ENCODE measurements at places on chromosomes 13 and 19.
A peak's percentile ranks its signal among the peaks of the same experiment; 100 is the strongest.

DNA sequence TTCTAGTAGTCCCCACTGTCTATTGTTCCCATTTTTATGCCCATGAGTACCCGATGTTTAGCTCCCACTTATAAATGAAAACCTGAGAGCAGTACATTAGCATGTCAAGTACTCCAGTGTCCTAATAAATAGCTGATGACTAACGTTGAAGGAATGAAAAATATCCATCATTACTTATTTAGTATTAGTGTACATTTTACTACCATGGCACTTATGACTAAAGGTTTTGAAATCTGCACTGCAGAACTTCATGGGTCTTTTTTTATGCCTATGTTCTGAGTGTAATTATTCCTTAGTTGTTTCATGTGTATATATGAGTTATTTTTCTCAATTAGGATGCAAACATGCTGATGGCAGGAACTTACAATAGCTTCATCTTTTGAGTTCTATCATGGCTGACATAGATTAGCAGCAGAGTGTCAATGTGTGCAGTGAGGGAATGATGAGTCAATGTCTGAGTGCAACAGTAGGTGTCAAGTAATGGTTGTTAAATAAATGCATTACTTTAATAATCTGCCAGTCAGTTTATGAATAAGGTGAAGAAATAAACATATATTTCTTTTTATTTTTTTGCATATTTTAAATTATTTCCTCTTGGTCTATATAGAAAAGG is 188.4 kb downstream of the ITGBL1 start:
- DNase-seq: no peak

GRCh38 chr13:38888309-38888708 is 102.3 kb downstream of the STOML3 start:
- no peak for DNase-seq

- DNase-seq: no peak
These were observed 147.5 kb downstream of the NDFIP2 start for GRCh38 chr13:79628463-79628862.

GRCh38 chr19:1698636-1699035 is 46.2 kb upstream of the TCF3 start:
- peak; percentile 19 for DNase-seq

DNA sequence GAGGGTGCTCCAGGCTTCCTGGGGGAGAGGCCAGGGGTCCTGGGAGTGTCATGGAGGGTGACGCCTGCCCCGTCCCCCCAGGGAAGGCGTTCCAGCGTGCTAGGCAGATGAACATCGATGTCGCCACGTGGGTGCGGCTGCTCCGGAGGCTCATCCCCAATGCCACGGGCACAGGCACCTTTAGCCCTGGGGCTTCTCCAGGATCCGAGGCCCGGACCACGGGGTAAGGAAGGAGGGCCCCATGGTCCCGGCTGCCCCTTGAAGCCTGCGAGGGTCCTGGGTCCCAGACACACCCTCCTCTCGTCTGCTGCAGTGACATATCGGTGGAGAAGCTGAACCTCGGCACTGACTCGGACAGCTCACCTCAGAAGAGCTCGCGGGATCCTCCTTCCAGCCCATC is 11.4 kb downstream of the PTGER1 start:
- DNase-seq: no peak

GRCh38 chr19:23460656-23461055 is 65.4 kb upstream of the ZNF91 start:
- DNase-seq: no peak

DNA sequence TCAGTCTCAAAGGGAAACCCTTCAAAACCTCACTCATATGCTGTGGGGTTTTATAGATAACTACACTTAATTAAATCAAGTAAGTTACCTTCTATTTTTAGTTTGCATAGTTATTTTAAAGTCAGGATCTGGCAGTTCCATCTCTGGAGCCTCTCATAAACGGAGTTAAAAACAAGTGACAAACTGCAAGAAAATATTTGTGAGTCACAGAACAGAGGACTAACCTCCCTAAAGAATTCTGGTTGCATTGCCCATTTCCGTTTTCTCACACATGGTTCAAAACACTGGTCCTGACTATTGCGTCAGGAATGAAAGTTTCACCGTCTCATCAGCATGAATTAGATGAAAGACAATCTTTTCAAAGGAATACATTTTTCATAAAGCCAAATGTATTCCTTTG is 10.6 kb downstream of the RXFP2 start:
- DNase-seq: no peak

- no peak for DNase-seq
These were observed 818.2 kb downstream of the UQCRFS1 start for GRCh38 chr19:28394725-28395124.

- no peak for DNase-seq
These were observed 30.7 kb upstream of the RFXAP start for GRCh38 chr13:36788276-36788675.

- no peak for DNase-seq
These were observed 15.9 kb downstream of the LHFPL6 start for GRCh38 chr13:39586958-39587605.

GRCh38 chr13:71797517-71797916 is 69.5 kb downstream of the DACH1 start:
- DNase-seq: no peak

DNA sequence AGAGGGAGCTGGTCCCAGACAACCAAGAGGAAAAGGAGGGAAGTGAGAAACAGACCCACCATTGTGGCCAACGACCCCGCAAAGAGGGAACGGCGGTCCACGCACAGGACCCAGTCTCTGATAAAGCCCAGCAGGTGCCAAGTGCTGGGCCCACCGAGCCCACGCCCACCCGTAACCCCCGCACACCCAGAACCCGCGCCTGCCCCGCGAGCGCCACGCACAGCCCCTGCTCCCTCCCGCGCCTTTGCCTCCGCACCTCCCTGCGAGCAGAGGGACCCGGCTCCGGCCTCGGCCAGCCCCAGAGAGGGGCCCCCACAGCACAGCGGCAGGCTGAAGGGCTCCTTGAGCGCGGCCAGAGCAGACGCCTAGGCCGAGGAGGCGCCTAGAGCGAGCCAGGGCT is 1192.2 kb downstream of the PCDH17 start:
- no peak for DNase-seq

GRCh38 chr19:41925208-41926003 is 2.8 kb downstream of the ERFL start:
- DNase-seq: no peak

DNA sequence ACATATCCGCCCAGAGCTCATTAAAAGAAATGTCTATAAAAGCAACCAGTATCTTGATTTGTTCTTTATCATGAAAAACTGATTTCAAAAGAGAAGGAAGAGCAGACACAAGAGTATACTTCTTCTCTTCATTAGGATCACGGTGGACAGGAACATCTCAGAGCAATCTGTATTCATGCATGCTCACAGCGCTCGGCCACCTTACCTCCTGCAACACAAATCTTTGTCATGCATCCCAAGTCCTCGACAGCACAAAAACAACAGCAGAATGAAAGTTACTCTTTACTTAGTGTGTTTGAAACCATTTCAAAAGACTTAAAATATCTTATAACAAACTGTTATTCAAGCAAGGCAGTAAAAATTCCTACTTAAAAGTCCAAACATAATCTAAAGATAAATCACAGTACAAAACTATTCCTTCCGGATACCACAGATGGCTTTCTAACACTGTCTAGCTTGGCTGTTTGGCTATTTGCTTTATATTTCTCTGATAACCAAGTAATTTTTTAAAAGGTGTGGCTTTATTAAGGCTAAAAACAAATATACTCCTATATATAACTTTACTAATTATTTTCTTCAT is 174.5 kb downstream of the TBC1D4 start:
- DNase-seq: no peak

- no peak for DNase-seq
These were observed 7.2 kb downstream of the PLEKHF1 start for GRCh38 chr19:29672319-29672932.

DNA sequence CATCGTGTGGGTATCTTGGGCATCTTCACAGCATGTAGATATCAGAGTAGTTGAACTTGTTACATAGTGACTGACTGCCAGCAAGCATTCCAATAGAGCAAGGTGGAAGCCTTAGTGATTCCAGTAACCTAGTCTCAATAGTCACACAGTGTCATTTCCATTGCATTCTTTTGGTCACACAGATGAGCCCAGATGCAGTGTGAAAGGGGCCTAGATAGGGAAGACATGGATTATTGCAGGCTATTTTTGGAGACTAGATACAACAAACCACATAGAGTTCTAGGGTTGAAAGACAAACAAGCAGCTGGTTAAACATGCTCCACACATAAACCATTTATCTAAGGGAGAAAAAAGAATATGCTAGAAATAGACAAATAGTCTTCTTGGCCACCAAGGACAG is 553.5 kb downstream of the DCT start:
- no peak for DNase-seq

DNA sequence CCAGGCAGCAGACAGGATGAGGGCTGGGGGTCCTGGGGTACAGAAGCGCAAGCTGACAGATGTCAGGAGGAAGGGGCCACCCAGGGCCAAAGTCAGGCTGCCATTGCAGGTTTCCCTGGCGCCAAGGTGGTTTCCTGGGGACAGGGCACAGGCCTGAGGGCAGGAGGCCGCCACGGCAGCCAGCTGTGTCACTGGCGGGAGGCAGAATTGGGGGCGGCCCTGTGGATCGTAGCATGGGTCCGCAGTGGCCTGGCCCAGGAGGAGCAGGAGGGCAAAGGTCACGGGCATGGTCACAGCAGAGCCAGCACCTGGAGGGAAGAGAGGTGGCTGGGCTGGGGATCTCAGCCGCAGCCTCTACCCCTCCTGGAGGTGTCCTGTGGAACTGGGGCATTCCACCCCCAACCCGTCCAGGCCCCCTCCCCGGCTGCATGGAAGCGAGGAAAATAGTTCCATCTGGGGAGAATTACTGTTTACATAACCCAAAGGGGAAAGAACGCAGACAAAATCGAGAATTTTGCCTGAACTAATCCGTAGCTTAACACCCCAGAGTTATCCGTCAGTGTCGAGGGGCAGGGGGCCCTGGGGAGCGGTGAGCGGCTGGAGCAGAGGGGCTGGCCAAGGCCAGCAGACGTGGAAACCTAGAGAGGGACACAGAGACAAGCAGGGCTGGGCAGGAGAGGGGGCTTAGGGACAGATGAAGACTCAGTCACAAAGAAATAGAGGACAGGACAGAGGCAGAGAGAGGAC is 1.9 kb downstream of the NTN5 start:
- peak; percentile 16 for DNase-seq

GRCh38 chr13:92487238-92487637 is 739.4 kb upstream of the GPC6 start:
- no peak for DNase-seq

DNA sequence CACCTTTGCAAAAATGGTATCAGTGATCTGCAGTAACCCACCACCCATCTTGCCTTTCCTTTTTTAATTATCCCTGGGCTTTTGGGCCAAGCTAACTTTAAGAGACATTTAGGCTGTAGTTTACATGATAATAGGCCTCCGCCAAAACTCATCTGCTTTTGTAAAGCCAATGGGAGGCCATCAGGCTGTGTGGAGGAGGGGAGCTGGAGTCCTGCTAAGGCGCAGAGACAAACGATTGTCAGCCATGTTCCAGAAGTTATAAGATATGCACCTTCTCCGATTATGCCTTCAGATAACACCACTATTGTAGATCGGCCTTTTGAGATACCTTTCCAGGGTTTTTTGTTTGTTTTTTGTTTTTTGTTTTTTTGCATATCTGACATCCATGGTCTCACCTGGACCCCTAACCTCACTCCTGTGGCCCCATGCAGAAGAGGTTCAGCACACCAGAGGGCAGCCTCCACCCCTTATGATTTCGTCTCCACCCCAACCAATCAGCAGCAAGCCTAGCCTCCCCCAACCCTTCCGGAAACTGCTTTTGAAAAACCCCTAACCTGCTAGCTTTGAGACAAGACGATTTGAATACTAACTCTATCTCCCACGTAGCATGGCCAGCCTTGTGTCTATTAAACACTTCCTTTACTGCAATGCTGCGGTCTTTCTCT is 113.9 kb upstream of the UBL3 start:
- DNase-seq: no peak

DNA sequence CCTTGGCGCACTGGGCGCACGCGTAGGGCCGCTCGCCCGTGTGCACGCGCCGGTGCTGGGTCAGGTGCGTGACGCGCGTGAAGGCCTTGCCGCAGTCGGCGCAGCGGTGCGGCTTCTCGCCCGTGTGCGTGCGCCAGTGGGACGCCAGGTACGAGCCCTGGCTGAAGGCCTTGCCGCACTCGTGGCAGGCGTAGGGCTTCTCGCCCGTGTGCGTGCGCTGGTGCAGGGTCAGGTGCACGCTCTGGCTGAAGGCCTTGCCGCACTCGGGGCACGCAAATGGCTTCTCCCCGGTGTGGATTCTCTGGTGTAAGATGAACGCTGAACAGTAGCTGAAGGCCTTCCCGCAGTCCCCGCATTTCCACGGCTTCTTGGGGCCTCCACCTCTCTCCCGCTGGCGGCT is 7.0 kb downstream of the ZNF835 start:
- no peak for DNase-seq

DNA sequence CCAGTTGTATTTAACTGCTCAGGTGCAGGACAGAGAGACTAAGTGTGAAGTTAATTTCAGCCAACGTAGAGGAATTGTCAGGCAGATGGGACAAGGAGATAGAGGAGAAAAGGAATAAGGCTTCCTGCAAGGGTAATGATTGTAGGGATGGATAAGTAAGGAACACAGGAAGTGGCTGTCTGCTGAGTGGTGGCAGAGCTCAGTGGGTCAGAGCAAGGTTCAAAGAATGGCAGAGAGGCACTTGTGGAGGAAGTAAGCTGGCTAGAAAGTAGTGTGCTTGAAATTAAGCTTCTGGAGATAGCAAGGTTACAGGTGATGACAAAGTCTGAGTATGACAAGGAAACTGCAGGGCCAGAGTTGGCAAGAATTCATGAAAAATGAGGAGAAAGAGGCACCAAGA is 47.9 kb downstream of the USPL1 start:
- DNase-seq: no peak

DNA sequence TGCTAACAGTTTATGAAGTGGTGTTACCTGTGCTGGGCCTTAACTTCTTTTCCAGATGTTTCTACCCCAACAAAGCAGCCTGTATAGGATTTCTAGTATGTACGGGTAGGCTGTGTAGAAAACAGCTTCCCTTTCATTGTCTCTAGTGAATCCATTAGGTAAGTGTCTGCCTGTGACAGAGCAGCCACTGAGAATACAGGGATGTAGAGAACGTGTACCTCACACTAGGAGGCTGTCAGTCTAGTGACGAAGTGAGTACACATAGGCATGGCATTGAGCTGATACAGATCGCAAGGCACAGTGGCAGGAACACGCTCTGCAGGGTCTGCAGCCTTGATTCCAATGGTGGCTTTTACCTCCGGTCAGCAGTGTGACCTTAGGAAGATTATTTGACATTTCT is 117.7 kb downstream of the SHISA2 start:
- DNase-seq: no peak

- no peak for DNase-seq
These were observed 1038.1 kb upstream of the PCDH20 start for GRCh38 chr13:62453761-62454160.

- no peak for DNase-seq
These were observed 5.0 kb downstream of the FPR3 start for GRCh38 chr19:51799774-51800472.

DNA sequence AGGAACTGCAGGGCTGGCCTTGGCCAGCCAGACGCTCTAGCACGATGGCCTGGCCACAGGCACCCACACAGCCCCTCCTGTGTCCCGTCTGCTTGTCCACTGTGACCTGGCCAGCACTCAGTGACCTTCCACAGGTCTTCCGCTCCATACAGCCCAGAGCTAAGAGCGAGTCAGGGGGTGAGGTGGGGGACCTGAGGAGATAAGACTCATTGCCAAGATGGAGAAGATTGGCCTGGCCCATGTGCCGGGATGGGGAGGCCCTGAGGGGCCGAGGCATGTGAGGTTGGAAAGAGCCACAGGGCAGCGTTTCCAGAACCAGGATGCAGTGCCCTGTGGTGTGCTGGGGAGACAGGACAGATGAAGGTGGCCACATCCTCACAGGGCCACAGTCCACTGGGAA is 10.2 kb upstream of the SLC7A9 start:
- no peak for DNase-seq

- peak; percentile 89 for DNase-seq
These were observed 2.2 kb downstream of the BST2 start for GRCh38 chr19:17402982-17403855.
